ENCODE measurements at places on chromosomes 1 and 21.

DNA sequence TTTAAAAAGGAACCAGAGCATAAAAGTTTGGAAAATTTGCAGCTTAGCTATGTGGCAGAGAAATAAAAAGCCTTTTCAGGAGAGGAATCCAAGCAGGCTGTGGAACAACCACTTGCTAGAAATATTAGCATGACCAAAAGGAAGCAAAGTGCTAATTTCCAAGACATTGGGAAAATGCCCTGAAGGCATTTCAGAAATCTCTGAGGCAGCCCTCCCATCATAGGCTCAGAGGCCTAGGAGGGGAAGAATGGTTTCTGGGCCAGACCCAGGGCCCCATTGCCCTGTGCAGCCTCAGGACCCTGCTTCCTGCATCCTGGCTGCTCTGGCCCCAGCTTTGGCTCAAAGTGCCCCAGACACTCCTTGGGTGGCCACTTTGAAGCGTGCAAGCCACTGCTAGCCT, 56.8 kb downstream of the TENT5C start:
- no peak for DNase-seq

DNA sequence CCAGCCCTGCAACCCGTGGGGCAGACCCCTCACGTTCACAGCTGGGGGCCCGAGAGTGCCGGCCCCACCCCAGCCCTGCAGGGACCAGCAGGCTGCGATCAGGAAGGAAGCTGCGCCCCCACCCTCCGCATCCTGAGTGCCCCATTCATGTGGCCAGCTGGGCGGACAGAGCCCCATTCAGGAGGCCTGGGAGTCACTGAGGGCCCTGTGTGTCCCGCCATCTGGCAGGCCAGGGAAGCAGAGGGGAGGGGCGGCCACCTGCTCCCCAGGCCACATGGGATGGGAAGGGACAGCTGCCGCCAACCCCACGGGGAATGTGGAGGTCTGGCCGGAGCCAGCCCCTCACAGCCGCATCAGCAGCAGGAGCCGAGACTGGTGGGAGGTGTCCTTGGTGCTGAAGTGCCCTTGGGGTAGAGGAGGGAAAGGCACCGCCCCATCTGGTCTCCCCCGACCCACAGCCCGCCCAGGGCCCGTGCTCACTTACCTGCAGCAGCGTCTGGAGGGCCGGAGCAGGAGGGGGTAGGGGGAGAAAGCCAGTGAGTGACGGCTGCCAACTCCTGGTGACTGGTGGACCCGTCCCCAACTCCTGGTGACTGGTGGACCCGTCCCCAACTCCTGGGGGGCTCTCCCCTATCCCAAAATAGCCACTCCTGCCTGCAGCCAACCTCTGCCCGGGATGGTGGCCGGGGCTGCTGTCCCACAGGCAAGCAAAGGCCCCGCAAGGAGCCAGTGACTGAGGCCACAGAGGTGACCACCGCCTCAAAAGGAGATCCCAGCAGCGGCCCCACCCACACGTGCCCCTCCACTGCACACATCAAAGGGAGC, 8.7 kb downstream of the ACAP3 start:
- DNase-seq = no peak

DNA sequence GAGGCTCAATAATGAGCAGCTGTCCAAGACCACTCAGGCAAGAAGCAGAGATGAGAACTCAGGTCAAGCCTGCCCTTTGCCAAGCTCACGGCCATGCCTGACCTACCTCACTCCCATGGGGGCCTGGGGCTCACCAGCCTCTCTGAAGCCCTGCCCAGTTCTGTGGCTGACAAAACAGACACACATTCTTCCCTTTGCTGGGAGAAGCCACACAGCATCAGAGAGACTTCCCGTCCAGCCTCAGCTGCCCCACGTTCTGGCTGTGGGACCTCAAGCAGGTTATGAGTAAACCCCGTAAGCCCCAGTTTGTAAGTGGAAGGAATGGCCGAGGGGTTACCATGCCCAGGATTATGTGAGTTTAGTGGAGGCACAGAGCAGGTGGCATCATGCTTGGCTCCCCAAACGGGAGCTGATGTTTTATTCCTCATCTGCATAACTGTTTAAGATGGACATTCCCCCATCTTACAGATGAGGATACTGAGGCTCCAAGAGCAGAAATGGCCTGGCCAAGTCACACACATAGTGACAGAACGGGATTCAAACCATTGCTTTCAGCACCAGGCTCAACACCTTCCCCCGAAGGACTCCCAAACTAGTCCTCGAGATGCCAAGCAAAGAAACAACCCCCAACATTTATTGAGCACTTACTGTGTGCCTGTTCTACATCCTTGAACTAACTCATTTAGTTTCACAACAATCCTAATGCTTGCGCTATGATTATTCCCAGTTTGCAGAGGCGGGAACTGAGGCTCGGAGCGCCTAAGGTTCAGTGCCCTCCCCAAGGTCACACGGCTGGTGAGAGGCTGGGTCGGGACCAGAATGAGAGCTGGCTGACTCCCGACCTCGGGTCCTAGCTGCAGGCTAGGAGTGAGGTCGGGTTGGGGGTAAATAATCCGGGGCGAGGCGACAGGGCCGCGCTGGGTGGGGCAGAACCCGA, 49.1 kb upstream of the LAPTM5 start:
- DNase-seq = no peak

GRCh38 chr21:16837721-16838120, 675.1 kb upstream of the CXADR start:
- DNase-seq = no peak

- no peak for DNase-seq
Measured at GRCh38 chr21:28439788-28440187, 552.9 kb downstream of the LTN1 start.

DNA sequence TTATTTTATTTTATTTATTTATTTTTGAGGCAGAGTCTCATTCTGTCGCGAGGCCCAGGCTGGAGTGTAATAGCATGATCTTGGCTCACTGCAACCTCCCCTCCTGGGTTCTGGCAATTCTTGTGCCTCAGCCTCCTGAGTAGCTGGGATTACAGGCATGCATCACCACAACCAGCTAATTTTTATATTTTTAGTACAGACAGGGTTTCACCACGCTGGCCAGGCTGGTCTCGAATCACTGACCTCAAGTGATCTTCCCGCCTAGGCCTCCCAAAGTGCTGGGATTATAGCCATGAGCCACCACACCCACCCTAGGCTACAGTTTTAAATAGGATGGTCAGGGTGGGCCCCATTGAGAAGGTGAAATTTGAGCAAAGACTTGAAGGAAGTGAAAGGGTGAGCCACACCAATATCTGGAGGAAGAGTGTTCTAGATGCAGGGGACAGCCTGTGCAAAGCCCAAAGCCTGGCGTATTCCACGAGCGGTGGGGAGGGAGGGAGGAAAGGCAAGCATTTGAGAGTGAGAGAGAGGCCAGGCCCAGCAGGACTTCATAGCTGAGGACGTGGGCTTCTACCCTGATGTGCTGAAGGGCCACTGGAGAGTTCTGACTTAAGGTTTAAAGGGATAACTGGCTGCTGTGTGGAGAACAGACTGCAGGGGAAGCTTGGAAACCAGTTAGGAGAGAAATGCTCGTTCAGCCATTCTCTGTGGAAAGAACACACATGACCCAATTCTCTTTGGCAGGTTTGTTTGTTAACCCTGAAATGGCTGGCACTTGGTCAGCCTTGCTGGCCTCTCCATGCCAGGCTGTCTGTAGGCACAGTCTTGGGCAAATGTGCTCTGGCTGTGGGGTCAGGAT, 62.6 kb upstream of the FAM20B start:
- no peak for DNase-seq

DNA sequence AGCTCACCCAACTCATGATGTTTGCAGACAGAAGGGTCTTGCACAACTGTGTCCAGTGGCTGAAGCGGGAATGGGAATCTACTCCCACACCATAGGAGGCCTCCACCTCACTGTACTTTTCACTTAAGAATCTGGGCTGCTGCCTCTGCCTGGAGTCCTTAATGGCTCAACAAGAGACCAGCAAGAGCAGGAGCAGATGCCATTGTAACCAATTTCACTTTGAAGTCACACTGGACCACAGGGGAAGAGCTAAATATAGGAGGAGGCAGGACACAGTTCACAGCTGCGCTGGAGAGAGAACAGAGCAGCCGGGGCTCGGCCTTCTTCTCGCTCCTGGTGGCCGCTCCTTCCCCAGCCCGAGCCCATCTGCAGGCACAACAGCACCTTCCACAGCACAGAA, 120.4 kb downstream of the SIPA1L2 start:
- peak; percentile 26 for DNase-seq

DNA sequence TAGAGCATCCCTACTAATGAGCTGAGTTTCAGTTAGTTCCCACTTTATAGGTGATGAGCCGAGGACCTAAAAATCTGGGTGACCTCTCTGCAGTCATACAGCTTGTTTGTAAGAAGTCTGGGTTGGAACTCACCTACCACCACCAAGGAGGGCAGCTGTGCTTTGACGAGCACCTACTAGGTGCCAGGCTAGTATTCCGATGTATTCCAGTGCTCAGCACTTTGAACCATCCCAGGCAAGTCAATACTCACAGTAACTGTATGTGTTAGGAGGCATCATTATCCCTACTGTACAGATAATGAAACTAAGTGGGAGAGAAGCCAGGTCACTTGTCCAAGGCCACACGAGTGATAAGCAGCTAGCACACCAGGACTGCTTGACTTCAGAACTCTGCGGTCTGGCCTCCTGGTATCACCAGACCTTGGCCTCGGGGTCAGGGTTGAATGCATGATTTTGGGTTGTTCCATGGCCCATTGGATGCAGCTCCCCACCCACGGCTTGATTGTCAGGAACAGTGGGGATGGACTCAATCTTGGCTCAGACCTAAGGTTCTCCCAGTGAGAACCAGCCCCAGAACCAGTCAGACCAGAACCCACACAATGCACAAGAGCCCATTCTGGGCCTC, 20.7 kb downstream of the ECE1 start:
- DNase-seq = no peak

GRCh38 chr1:232894436-232894835, 56.0 kb upstream of the NTPCR start:
- DNase-seq = no peak

DNA sequence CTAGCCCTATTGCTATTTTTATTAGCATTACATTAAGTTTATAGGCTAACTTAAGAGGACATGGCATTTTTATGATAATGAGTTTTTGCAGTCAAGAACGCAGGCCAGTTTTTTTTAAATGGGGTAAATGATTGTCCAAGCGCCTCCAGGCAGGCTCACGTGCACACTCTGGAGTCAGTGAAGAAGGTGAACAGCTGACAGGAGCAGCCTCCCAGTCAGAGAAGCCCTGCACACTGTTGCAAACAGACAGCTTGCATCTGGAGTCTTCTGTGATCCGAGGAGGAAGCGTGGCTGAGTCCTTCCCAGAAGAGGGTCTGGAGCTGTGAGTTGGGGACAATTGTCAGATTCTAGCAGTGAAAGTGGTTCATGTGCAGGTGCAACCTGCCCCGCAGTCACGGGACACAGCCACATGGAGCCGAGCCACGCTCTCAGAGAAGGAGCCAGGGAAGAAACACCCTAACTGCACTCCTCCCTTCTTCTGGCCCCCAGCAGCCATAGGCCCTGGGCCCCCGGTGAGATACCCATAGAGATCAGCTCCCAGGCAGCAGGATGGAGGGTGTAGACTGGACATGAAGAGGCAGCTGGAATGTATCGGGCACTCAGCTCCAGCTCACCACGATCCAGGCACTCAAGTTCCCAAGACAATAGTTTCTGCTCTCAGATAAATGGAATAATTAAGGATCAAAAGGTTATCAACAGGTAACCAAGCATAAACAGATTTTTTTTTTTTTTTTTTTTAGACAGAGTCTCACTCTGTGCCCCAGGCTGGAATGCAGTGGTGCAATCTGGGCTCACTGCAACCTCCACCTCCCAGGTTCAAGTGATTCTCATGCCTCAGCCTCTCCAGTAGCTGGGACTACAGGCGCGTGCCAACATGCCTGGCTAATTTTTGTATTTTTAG, 26.4 kb downstream of the CAPN2 start:
- DNase-seq = no peak

GRCh38 chr1:179082333-179082998, 596 bp downstream of the TOR3A start:
- no peak for DNase-seq

GRCh38 chr1:160575112-160575664, 4.1 kb downstream of the CD84 start:
- DNase-seq = no peak

DNA sequence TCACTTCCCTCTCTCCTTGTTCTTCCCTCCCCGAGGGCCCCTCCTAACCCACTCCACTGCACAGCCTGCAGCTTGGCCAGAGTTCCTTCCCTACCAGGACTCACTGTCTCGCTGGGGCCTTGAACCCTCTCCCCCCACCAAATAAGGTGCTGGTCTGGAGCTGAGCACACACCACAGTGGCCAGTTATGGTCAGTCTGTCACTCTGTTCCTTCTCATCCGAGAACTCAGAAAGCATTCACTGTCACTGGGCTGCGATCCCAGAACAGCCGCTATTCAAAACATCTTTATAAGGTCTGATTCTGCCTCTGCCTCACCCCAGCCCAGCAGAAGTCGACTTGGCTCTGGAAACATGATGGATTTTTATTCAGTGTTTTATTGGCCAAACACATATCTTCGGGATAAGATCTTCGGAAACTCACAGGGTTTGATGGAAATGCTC, 19.8 kb upstream of the LBR start:
- DNase-seq = no peak

DNA sequence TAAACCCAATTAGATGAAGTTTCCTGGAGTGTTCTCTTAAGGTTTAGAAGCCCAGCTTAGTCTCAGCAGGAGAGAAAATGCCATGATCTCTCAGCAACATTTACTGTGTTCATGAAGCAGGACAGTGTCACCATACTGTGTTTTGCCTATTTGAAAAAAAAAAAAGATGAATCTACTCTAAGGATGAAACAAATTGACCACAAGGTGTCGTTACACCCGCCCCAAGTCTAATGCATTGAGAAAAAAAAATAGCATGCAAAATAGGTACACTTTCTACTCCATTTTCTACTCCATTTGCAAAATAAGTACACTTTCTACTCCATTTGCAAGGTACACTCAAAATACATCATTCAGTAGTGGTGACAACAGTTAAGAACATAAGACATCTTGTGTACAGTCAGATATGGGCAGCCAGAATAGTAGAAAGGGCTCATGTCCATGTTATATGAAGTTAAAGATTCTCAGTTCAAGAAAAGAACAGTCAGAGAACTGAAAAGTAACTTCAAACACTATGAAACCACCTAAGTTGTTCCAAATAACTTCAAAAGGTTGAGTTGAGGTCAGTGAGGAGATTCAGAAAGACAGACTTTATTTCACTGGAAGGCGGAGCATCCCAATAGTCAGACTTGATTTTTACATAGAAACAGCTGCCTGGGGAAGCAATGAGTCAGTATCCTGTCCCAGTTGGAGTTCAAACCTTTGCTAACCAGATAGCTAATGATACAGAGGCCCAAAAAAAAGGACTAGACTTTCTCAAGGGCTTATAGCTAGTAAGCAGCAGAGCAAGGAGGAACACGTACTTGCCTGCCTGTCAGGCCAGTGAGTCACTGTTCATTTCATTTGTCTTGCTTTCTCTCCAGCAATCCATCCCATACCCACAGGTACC, 13.3 kb downstream of the PLPPR5 start:
- peak; percentile 1 for DNase-seq
